ENCODE measurements at places on chromosomes 3 and 15.

- no peak for DNase-seq
Measured at GRCh38 chr3:72995337-72995736, 1.3 kb upstream of the PPP4R2 start.

DNA sequence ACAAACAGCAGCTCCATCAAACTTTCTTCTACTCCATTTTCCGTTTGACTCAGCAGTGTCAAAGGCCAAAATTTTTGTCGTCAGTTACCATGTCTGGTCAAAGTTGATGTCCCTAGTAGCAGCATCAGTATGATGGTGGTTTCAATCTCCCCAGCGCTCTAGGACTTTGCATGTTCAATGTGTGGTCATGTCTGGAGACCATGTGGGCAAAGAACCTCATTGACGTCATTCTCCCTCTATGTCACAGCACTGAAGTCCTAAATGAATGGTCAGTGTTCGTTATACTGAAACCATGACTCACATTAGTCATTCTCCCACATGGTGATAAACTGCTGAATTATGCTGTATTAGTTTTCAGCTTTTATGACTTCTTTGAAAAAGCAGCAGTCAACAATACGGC, 23.2 kb downstream of the SHC4 start:
- no peak for DNase-seq

DNA sequence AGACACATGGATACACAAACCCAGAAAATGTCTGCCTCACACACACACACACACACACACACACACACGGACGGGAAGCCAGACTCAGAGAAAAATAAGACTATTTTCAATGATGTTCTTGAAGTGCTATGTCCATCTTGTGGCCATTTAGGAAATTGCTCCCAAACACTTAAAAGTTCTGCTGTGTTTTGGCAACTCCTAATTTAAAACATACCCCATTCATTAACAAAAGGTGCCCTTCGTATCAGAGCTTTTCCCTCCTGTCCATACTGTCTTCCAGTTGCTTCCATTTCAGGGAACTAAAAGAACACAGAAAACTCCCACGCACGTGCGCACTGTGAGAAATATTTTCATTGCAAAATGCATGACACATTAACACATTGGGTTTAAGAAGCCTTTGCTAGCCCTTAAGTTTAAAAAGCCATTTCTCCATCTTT, 44.6 kb downstream of the SLC12A1 start:
- DNase-seq, result no peak

GRCh38 chr3:157129803-157130466, 30.0 kb downstream of the CCNL1 start:
- no peak for DNase-seq

DNA sequence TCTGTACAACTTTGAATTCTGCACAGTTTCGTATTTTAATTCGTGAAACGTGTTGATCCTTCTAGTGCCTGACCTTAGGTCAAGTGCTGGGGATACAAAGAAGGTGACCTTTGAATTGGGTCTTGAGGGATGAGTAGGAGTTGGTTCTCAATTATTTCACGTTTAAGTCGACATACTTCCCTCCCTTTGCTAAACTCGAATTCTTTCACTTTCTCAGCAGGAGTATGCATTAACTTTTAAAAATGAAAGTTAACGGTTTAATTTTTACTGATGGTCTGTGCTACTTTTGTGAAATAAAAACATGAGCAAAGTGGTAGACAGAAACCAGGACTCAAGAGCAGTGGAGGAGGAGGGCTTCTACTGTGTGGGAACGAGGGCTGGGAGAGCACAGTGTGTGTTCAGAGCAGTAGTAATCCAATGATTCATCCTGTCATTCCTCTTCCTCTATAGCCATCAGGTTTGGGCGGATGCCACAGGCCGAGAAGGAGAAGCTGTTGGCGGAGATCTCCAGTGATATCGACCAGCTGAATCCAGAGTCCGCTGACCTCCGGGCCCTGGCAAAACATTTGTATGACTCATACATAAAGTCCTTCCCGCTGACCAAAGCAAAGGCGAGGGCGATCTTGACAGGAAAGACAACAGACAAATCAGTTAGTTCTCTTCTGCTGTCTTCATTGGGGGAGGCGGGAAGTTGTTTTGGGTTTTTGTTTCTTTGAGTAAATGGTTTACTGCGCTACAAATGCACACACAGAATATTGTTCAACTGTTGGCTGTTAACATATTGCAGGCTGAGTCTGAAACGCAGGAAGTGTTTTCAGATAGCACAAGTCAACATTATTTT, 78.6 kb upstream of the TSEN2 start:
- DNase-seq, result no peak

DNA sequence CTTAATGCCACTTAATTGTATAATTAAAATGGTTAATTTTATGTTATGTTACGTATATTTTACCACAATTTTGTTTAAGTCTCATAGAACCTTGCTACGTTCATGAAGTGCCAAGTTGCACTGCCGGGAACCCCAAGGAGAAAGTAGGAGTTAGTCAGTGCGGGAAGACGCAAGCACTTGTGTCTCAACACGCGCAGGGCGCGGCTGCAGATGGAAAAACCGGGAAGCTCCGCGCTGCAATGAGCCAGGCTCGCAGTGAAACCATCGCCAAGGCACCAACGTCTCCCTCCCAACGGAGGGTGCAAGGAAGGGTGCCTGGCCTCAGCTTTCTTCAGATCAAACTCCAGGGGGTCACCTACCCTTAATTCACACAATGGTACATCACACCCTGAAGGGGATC, 21.6 kb downstream of the MAGI1 start:
- DNase-seq, result no peak

DNA sequence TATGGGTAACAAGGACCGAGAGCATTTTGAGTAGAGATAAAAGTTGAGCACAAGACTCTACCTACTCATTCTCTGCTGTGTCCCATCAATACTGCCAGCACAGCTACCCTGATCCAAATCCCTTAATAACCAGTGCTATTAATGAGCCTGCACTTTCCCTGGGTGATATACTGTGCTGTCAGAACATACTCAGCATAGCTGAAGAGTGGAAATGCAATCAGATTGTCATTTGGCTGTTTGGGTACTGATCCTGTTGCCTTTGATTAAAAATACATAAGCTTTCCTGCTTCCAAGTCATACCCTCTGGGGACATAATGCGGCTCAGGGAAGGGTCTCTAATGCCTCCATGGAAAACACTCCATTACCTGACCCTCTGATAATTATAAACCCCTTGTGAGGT, 917.5 kb downstream of the SQOR start:
- DNase-seq, result no peak

DNA sequence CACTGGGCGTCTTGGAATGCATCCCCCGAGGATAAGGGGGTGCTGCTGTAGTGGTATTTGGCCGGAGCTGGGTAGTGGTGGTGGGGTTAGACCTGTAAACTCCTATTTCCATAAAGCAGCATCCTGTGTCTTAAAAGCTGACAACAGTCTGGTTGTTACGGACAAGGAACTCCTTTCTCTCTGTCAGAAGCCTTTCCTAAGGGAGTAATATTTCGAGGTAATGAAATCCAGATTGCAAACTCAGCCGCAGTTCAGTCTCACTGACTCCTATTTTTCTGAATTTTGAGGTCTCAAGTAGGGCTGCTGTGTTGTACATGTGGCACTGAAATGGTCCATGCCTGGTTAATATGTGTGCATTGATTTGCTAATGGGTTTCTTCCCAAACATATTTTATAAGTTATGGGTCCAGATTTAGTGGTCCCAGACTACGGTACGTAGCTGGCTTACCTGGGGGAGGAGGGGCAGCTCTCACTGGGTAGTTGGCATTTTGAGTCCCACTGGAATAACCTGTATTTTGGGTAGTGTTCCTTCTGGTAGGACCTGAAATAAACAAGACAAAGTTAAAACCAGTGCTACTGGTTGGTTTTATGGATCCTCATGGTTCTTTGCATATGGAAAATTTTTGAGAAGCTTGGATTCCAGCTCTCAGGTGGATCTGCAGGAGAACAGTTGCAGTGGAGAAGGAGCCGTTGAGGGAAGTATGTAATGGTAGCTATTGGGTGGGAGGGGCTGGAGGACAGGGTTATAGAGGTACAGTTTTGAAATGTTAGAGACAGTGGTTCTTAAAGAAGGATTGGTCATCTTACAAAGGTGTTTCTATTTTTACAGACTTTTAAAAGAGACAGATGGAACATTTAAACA, 48.6 kb upstream of the LDHAL6B start:
- no peak for DNase-seq

DNA sequence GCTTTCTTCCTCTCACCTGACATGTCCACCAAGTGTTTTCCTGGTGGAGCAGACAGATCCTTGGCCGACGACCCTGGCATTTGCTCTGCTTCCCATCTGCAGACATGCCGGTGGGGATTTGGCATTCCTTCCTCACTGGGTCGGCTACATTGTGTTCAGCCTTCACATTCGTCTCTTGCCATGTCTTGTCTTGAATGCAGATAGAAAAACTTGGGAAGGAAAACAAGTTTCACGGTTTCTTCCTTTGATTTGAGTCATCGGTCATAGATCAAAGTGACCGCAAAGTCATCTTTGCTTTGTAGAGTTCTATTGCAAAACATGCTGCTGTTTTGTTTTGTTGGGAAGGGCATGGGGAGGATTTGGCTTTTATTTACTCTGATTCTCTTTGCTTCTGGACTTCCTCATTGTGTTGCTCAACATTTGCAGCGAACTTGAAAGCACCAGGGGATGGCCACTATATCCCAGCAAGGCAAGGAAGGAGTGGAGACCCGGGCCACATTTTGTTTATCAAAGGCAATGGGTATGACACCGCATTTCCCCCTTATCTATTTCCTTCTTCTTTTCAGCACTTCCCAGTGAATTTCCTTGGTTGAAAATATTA, 321.3 kb downstream of the CACNA2D3 start:
- no peak for DNase-seq

- DNase-seq, result no peak
Measured at GRCh38 chr15:96972201-96972600, 641.7 kb downstream of the NR2F2 start.

DNA sequence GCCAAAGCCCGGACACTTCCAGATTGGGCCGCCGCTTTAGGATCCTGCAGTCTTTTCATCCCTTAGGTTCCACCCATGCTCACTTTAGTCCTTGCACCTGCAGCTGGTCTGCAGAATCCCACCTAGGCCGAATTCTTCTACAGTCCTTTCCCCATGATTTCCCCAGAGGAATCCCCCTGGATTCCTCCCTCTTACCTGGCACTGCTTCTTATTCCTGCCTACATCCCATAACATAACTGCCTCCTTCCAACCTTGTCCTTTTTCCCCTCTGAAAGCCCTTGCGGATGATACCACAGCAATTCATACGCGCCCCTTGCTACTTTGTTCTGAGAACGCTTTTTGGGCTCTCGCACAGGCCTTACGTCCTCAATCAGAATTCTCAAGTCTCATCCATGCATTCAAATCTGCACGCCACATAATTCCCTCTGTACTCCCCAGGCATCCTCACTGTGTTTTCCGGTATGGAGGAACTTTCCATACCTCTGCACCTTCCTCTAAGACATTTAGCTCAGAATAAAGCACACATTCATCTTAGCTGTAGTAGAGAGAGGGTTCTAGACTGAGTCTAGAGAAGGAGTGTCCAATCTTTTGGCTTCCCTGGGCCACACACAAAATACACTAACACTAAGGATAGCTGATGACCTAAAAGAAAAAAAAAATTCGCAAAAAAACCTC, 619 bp downstream of the EIF2AK4 start:
- no peak for DNase-seq

Data from stimulated activated CD8-positive, alpha-beta memory T cell treated with anti-CD3 and anti-CD28 coated beads, Interleukin-4, amount 100 ng/mL, for 4 hours (primary cell).